NCI-H1436 (cell line): ENCODE measurements at places on chromosomes 11 and 22.

DNA sequence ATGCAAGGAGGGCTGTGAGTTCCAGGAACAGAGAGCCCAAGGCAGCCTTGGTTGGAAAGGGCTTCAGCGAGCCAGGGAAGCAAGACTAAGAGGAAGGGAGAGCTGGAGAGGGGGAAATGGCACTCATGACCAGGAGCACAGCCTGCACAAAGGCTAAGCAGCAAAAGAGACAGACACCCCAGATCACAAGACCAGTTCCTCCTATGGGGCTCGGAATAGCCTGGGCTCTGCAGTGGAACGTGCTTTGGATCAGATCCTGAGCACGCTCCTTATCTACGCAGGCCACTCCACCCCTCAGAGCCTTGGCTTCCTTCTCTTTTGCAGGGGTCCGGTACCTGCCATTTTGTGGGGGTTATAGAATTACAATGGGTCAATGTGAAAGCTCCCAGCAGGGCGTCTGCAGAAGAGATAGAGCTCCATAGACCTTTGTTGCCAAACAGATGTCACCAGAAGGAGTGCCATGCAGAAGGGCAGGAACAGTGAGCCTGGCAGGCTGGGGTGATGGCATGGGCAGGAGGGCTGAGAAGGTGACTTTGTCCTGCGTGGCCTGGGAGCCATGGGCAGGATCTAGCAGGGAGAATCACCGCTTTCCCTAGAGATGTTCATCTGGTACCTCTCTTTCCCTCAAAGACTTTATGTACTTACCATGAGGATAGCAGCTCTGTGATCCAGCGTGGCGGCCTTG is 33.8 kb downstream of the ZC3H7B start:
- no peak for DNase-seq

DNA sequence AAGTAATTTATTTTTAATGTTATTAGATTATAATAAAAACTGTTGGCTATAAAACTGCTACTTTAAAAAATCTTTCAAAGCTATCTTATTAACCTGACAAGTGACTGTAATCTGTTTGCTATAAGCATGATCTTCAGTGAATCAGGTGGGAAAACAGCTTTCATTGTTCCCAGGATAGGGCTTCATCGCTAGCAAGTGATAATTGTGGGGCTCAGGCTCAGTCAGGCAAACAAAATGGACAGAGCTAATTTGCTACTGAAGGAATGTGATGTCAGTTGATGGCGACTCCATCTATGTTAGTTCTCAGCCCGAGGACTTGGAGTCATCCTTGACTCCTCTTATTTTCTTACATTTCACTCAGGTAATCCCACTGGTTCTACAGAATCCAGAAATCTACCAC is 125.0 kb downstream of the RASSF10 start:
- no peak for DNase-seq

DNA sequence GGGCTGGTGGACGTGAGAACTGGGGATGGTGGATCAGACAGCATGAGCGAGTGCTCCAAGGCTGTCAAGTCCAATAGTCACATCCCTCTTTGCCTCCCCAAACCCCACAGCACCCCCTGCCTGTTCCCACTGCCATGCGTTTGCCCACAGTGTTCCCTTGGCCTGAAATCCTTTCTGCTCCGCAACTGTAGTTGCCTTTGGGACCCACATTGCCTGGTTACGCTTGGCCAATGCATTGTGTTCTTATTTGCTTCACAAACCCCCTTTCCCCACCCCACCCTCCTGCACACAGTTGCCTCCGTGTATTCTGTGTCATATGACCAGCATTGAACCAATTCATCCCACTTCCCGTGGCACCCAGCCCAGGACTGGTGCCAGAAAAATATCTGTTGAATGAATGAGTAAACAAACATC is 2.1 kb upstream of the KIAA0930 start:
- DNase-seq, result peak; percentile 73

GRCh38 chr22:23070418-23071229 is at the start of gene GNAZ:
Gene GNAZ, plus strand, starts transcription at chr22:23070519. Its CDS starts 25,177 bp downstream, at chr22:23095696.
- DNase-seq, result peak; percentile 22

DNA sequence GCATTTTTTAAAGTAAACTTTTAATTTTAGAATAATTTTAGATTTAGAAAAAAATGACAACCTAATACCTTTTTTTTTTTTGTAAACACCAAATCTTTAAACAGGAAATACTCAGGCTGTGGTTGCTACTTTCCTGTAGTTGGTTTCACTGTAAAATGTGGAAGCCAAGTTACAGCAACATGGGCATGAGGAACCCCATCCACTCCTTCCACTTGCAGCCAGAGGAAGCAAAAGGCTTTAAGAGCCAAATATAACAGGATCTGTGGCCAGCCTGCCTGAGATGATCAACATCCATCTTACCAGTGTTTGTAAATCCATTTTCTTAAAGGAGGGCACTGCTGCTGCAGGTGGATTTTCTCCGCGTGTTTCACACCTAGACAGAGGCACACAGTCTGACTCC is 66.2 kb downstream of the TNRC6B start:
- DNase-seq, result no peak

DNA sequence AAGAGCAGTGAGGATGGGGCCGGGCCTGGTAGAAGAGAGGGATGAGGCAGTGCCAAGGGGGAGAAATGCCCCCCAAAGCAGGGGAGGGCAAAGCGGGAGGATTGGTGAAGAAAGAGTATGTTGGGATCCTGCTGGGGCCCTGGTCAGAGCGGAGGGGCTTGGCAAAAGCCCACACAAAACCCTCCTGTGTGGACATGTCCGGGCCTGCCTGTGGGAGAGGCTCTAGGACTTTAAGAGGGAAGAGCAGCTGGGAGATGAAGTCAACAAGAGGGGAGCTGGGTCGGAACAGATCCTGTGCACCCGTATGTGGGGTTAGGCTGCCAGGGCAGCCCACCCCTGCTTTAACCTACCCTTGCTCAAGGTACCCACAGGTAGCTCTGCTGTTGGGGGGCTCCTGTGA is 25.8 kb downstream of the ART5 start:
- DNase-seq, result no peak

DNA sequence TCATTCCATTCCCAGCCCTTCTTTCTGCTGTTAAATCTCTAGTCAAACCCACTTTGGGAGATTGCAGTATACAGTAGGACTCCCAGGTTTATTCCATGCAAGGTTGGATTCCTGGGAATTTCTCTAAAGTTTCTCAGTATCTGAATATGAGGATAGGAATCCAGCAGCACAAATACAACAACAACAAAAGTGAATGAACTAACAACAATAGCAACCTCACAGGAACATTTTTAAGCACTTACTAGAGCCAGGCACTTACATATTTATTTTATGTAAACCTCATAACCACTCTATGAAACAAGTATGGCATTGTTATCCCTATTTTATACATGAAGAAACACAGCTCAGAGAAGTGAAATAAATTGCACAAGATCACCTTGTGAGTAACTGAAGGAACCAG is 1.9 kb downstream of the MMP7 start:
- DNase-seq, result no peak

DNA sequence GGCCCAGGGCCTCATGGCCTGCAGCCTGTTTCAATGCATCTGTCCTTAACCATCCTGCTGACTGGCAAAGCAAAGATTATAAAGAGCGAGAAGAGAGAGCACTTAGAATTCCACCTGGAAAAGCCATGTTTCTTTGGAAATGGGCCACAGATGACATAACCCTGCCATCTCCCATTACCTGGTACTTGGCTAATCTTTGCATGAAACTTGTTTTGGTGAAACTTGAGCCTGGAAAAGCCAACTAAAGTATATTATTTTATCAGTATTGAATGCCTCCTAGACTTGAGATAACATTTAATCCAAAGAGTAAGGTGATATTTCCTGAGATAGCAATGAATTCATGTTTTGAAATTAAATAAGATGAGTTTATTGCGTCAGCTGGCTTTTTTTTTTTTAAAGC is 72.6 kb downstream of the NAV2 start:
- DNase-seq, result no peak

DNA sequence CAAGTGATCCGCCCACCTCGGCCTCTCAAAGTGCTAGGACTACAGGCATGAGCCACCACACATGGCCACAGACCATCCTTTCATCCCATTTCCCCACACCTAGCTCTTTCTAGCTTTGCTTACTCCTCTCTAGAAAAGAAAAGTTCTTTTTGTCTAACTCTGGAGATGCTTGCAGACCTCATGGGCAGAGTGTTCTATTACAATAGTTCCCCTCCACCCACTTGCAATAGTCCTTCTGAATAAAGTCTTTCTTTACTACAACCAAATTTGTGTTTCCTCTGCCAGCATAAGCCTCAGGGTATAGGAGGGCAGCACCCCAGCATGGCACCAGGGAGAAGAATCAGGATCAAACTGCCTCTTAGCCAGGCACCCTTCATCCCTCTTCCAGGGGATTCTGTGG is 18.8 kb upstream of the RTL6 start:
- no peak for DNase-seq

DNA sequence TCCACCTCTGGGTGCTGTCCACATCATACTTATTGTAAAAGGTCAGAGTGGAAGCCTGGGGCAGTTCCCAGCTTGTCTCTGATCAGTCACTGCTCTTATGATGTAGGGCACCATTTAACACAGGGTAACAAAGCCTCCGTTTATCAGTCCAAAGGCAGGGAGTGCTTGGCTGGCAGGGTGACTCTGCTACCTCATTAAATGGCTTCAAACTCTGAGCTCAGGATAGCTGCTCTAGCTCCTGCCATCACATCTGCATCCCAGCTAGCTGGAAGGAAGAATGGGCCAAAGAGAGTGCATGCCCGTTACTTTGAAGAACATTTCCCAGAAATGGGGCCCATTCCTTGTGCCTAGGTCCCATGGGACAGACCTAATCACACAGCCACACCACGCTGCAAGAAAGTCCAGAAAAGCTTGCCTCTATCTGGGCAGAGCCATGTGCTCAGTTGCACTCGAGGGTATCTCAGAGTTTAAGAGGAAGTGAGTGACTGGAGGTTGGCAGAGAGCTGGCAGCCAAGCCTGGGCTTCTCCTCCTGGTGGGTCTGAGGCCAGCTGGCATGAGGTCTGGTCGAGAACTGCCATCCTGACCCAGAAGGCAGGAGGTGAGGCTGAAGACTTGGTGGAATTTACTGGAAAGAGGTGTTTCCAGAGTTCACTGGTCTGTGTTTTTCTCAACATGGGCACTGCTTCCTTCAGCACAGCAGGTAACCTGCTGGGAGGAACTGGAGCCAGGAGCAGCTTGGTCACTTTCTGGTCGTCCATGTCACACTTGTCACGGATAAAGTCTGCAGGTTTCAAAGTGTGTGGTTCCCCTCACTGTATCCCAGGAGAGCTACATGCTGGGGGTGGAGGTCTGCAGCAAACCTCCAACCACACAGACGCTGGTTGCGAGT is 935.7 kb downstream of the BRD1 start:
- DNase-seq, result no peak

DNA sequence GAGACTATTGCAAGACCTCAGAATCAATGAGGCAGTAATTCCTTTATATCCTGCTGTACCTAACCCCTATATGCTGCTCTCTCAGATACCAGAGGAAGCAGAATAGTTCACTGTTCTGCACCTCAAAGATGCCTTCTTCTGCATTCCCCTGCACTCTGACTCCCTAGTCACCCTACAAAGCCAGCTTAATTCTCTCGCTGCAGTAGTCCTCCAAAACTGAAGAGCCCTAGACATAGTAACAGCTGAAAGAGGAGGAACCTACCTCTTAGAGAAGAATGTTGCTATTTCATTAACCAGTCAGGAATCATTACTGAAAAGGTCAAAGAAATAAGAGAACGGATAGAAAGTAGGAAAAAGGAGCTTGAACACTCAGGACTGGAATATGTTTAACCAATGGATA is 49.3 kb downstream of the PRSS23 start:
- no peak for DNase-seq

- DNase-seq, result no peak
Observed at GRCh38 chr11:19995145-19995544, 165.1 kb downstream of the DBX1 start.

DNA sequence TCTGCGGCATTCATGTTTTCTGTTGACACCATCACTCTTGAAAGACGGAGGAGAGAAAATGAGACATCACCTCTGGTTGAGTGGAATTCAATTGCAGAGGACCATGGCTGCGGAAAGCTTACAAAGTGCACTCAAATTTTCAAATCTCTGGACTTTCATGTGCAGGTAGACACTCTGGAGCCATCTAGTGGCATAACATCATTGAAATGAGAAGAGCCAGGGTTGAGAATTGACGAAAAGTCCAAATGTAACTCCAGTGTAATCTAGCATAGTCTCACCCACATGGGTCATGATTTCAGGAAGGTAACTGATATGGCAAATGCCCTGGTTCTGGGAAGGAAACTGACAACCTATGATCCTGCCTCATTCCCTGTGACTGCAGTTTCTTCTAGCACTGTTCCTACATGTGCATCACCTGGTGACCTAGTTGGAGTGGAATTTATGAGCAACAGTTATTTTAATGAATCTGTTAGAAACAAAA is 687.8 kb downstream of the KCNA4 start:
- no peak for DNase-seq

- DNase-seq, result no peak
Observed at GRCh38 chr11:83574519-83574918, 288.4 kb upstream of the CCDC90B start.

DNA sequence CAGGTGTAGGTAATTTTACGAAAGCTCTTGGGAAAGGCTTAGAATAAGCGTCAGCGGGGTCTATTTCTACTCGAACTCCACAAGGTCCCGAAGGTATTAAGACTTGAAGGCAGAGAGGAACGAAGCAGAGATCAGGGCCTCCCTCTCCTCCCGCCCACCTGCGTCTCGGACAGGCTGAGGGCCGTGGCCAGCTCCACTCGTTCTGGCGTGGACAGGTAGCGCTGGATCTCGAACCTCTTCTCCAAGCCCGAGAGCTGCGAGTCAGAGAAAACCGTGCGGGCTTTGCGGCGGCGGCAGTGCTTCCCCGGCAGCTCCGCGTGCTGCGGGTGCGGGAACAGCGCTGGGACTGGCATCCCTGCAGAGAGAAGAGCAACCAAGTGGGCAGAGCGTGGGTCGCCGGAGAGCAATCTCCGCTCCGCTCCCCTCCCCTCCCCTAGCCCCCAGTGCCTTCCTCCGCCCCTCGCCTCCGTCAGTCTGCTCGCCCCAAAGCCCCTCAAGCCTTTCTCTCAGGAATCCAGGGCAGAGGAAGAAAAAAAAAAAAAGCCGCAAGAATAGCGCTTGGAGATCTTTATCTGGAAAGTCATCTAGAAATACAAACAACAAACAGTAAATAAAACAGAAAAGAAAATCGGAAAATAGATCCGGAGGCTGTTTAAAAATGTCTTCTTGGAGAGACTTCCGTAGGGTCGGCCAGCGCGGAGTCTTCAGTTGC is 2.4 kb downstream of the BSX start:
- no peak for DNase-seq

DNA sequence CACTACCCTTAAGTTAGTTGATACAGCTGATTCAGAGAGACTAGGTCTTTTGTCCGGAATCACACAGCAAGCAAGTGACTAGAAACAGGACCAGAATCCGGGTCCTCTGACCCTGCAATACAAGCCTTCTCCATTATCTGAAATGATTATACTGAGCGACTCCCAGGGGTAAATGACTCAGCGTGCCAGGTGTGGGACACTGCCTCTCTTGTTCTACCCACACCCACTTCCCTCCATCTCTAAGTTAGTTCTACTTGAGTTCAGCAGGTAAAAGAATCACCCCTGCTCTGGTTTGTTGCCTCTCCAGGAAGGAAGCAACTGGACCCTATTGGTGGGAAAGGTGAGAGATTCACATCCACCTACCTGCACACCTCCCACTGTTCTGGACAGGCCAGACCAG is 156.9 kb downstream of the DBX1 start:
- peak; percentile 75 for DNase-seq
